ENCODE measurements at places on chromosomes 13 and 19.

DNA sequence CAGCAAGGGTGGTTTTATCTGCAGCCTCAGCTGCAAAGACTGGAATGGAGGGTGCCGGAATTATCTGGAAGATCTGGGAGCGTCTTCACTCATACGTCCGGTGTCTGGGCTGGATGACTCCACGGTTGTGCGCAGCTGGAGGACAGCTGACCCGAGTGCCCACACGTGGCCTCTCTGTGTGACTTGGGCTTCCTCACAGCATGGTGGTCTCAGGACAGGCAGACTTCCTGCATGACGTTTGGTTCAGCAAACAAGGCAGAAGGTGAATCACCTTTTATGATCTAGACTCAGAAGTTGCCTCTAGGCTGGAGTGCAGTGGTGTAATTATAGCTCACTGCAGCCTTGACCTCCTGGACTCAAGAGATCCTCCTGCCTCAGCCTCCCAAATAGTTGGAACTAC lies 33.2 kb downstream of the CACNG6 start:
- no peak for DNase-seq

DNA sequence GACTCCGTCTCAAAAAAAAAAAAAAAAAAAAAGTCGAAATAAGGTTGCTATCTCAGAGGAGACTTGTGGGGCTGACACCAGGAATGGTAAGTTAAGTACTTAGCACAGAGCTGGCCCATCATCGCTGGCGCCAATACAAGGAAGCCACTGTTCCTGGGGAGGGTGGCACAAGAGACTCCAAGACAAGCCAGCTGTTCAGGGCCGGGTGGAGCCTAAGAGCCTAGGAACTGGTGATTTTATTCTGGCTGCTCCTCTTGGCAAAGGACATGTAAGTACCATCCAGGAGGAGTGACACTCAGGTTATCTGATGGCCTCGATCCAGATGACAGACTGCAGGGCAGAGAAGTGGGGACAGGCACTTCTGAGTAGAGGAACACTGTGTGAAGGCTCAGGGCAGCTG lies 3.8 kb downstream of the ELOF1 start:
- DNase-seq: no peak

DNA sequence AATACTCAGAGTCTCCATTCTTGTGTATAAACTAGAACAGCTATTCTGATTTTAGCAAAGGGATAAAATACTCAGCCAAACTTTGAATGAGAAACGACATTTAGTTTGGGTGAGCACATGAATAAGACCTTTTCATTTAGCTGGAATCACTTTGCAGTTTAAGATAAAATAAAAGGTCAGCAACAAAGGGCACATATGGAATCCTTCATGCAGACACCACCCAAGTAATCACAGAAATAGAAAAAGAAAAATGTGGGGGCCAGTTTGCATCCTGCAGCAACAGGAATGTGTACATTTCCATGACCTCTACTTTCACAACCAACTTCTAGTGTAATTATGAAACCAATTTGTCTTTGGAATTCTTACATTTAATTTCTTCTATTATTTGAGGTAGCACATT lies 1637.4 kb downstream of the PCDH9 start:
- no peak for DNase-seq

DNA sequence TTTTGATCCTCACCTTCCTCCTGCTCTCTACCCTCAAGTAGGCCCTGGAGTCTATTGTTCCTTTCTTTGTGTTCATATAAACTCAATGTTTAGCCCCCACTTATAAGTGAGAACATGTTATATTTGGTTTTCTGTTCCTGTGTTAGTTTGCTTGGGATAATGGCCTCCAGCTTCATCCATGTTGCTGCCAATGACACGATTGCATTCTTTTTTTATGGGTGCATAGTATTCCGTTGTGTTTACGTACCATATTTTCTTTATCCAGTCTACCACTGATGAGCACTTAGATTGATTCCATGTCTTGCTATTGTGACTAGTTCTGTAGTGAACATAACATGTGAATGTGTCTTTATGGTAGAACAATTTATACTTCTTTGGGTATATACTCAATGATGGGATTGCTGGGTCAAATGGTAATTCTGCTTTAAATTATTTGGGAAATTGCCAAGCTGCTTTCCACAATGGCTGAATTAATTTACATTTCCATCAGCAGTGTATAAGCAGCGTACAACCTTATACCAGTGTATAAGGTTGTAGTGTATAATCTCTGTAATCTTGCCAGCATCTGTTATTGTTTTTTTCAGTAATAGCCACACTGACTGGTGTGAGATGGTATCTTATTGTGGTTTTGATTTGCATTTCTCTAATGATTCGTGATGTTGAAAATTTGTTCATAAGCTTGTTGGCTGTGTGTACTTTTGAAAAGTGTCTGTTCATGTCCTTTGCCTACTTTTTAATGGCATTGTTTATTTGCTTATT lies 288.9 kb downstream of the KCNRG start:
- DNase-seq: no peak
